ENCODE measurements at places on chromosomes 1 and 21.

DNA sequence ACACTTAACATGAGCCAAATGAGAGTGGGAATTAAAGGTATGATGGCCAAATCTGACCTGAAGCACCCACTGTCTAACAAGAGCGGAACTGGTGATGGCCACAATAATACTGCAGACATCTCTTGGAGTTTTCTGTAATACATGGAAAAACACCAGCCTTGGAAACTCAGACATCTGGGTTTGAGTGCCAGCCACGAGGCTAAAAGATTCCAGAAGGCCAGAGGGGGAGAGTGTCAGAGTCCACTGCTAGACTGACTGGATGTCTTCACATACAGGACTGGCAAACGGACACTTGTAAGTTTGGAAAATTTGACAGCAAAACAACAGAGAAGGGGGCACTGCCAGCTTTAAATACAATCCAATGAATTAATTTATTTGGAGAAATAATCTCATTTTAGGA is 175.1 kb downstream of the ADSS2 start:
- no peak for DNase-seq

GRCh38 chr1:200366577-200367253 is 43.1 kb downstream of the ZNF281 start:
- DNase-seq, result no peak

GRCh38 chr1:7376676-7377075 is 394.4 kb upstream of the VAMP3 start:
- DNase-seq, result no peak

DNA sequence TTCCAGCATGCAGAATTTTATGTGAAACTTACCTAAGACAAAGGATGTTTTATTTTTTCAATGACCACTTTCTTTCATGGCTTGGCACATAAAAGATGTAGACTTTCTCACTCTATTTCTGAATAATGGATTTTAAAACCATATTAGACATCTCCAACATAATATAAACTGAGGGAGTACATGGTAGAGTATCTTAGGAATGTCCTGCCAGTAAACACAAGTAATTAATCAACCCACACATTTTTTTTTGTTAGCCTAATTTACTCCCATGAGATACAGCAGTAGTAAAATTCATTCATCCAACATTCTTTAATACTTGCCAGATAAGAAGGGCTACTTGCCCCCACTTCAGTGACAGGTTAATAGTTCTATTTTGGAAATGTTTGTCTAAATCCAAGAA is 235.4 kb upstream of the ADAMTS5 start:
- no peak for DNase-seq
